ENCODE measurements at places on chromosomes 16 and 17. TPM values are rescaled to one million over a fixed set of nuclear protein-coding genes. Genes with fewer than 3 reads are reported as not detected.

The DOC2A gene
- polyA plus RNA-seq, result 0.38 TPM

The MLYCD gene
- 4.3 TPM for polyA plus RNA-seq

The CSH2 gene
- not detected for polyA plus RNA-seq

The EDC4 gene
- 24.3 TPM for polyA plus RNA-seq

The MT1X gene
- polyA plus RNA-seq, result 5,906 TPM
